Osteocyte (in vitro differentiated cells): ENCODE measurements at places on chromosomes 16 and 17. TPM values are rescaled to one million over a fixed set of nuclear protein-coding genes. Genes with fewer than 3 reads are reported as not detected.

DNA sequence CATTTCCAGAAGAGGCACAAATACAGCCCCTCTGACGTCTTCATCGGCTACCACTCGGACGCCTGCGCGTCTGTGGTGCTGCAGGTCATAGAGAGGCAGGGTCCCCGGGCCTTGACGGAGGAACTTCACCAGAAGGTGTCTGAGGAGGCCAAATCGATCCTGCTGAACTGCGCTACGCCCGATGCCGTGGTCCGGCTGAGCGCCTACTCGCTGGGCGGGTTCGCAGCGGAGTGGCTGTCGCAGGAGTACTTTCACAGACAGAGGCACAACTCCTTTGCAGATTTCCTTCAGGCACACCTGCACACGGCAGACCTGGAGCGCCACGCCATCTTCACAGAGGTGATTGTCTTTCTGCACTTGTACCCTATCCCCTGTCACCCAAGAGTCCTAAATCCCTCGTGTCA, 67.0 kb upstream of the ENDOV start:
- no peak for DNase-seq

MT1G gene
- not detected in 2 replicates for total RNA-seq

NQO1 gene
- total RNA-seq, result 389 and 470 TPM in 2 replicates

- no peak for DNase-seq
These were observed 786.6 kb upstream of the SOX9 start for GRCh38 chr17:71334048-71334751.

DNA sequence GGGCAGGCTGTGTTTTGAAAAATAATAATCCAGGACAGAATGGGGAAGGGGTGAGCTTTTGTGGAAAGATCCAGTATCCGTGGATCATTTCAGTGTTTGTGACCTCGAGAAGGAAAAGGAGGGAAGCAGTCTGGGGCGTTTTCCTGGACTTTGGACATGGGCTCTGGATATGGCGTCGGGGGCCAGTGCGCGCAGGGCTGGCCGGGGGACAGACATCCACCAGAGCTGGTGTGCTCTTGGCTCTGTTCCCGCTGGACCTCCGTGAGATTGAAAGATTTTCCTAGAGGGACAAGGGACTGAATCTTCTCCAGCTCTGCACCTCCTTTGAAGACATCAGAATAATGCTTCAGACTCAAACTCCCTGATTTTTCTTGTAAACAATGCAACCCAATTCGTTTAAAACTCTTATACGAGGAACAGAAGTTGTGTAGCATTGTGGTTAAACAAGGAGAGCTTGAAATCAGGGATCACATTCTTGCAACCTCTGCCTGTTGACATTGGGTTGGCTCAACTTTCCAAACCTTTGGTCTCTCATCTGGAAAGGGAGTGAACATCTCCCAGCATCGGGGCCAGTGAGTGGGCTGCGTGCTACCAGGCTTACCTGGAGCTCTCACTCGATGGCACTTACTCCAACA, 75.9 kb downstream of the C16orf95 start:
- no peak for DNase-seq

DNA sequence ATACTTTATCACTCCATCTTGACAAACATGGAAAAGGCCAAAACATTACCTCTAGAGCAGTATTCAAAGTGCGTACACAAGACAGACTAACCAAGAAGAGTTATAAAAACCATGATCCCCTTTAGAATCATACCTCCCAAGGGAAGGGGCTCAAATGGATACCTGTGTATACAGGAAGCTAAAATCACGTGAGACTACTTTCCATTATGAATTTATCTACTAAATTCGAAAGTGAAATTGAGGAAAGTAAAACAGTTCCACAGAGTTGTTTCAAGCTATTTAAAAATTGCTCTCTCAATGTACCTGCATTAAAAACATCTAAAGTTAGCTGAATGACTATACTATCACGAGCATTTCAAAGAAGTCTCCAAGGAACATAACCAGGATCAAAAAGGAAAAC, 32.7 kb downstream of the AP1G1 start:
- no peak for DNase-seq

- no peak for DNase-seq
These were observed 4.9 kb downstream of the CDH11 start for GRCh38 chr16:65116818-65117430.

- no peak for DNase-seq
These were observed 15.8 kb downstream of the WDR45B start for GRCh38 chr17:82632451-82632850.

CTF1 gene
- 5.1 and 6.0 TPM in 2 replicates for total RNA-seq

AKTIP gene
- total RNA-seq, result 27.3 and 29.2 TPM in 2 replicates

TP53TG3B gene
- total RNA-seq, result not detected in 2 replicates

KRTAP3-2 gene
- total RNA-seq, result not detected in 2 replicates

DNA sequence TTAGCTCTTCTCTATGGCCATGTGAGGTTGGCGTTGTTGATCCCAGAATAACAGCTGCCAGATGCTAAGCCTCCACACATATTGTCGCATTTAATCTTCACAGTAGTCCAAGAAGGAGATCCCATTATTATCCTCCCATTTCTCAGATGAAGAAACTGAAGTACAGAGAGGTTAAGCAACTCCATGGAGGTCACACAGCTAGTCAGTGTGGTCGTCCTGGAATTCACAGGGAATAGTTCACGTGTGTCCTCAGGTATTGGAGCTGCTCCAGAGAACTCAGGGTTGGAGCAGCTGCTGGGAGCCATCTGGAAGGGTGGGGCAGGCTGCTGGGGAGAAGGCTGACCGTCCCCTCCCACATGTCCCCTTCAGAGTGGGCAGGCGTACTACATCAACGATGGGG, 19.5 kb downstream of the SDR42E2 start:
- no peak for DNase-seq

DNA sequence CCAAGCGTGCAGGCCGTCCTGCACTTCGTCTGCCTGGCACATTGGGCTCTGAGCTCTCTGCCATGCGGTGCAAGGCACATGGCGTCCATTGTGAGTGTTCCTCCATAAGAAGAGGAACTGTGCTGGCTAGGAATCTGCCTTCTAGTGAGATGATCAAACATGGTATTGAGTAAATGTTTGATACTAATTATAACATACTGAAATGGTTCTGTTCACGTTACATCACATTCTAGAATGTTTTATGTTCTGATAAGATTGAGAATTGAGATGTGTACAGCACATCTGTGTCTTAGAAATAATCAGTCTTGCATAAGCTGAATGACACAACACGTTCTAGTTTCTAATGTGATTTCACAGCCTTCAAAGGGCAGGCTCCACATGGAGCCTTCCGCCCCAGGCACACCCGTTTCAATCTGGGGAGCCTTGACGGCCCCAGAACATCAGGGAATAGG, 42.9 kb downstream of the USP10 start:
- no peak for DNase-seq

GDPD3 gene
- total RNA-seq, result 3.2 and 3.6 TPM in 2 replicates

DNA sequence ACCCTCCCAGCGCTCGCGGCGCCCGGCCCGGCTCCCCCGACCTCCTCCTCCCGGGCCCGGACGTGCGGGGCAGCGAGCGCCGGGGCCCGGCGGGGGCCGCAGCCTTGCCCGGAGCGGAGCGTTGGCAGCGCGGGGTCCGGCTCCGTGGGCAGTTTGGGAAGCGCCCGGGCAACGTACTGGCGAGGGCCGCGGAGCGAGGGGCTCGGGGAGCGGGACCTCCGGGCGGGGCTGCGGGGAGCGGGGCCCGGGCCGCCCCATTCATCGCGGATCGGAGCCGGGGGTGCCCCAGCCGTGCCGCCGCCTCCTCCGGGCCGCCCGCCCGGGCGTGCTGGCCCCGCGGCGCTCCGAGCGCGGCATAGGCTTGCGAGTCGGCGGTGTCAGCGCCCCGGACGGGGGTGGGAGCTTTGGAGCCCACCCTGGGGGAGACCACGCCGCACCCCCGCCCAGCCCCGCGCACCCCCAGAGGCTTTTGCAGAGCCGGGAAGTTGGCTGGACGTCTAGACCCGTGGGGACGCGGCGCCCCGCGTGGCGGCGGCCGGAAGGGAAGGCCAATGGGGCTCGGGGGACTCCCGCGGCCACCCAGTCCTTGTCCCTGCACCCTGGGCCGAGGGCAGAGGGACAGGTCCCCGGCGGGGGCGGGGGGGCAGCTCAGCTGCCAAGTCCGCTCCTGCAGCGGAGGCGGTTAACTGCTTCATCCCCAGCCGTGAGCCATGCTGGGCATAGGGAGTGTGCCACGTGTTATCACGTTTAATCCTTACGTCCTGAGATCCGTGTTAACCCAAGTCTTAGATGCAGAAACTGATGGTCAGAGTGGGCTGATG, 852 bp downstream of the ZNF469 start:
- DNase-seq, result no peak

DNA sequence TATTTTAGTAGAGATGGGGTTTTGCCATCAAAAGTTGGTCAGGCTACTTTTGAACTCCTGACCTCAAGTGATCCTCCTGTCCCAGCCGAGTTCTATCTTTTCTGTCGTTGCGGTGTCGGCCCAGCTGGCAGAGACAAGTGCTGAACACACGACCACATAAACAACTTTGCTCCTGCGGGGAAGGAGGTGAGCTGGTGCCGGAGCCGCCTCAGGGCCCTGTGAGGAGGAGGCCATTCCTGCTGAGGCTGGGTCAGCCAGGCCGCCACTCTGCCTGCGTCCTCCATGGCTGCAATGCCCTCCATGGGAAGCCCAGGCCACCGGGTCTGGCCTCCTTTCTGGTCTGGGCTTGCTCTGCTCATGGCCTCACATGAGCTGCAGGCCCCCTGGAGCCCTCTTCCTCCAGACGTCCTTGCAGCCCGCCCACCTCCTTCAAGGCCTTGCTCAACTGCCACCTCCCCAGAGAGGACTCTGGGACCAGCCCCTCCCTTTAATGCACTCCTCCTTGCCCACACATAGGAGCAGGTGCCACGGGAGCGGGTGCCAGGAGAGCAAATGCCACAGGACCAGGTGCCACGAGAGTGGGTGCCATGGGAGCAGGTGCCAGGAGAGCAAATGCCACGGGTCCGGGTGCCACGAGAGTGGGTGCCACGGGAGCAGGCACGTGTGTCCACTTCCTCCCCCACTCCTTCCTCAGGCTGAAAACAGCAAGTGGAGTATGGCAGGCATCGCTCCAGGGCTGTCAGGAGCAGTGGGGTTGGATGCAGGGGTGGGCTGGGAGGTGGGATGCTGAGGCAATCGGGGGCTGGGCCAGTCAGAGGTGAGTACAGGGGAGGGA, 28.4 kb upstream of the CBFA2T3 start:
- no peak for DNase-seq

GRCh38 chr17:81294512-81295030, 536 bp downstream of the SLC38A10 start:
- no peak for DNase-seq

DUS1L gene
- 69.3 and 73.3 TPM in 2 replicates for total RNA-seq

TEKT5 gene
- 0.50 TPM in 1 of 2 replicates, not detected in the other for total RNA-seq

CSH2 gene
- not detected in 2 replicates for total RNA-seq

TBC1D3E gene
- not detected in 2 replicates for total RNA-seq

KRT17 gene
- total RNA-seq, result 40.5 and 43.2 TPM in 2 replicates
